ENCODE measurements at places on chromosomes 4 and X.

- DNase-seq, result no peak
Observed at GRCh38 chr4:170651786-170652185, 562.0 kb upstream of the AADAT start.

- DNase-seq, result no peak
Observed at GRCh38 chr4:180695851-180696250, 1547.4 kb upstream of the TENM3 start.

DNA sequence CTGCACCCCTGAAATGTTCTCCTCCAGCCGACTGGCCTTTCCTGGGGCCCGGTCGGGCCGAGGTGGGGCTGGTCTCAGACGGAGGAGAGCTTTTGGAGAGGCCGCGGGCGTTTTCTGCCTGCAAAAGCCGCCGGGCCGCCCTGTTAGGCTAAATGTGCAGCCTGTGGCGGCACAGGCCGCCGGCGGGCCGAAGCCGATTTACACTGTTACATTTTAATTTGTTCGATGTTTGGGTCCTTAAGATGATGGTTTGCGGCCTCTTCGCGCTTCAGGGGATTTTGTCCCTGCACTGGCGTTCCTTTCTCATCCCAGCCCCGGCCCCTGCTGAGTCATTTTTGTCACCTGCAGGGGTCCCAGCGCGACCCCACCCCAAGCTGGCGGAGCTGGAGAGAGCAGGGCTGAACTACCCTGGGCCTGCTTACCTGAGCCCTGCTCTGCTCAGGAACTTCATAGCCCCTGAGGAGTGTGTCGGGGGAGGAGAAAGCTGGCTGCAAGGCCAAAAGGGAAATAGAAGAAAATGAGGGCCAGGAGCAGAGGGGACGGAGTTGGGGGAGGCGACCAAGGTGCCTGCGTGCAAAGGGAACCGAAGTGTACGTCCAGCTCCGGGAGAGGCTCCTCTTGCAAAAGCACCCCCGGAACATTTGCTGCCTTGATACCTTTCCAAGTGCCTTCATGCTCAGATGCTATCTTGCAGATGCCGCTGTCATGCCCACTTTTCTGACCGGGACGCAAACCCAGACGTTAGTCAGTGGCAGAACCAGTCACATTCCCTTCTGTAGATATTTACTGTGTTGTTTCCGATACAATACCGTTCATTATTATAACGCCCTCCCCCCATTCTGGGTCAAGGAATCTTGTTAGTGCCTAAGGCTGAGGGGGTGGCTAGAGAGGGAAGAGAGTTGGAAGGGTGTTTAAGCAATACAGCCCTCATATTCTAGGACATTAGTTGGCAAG, 977 bp upstream of the RBBP7 start:
- DNase-seq, result no peak

- DNase-seq, result no peak
Observed at GRCh38 chr4:99099311-99099710, 10.7 kb upstream of the ADH5 start.

GRCh38 chr4:78552389-78553042, 946 bp downstream of the ANXA3 start:
- no peak for DNase-seq

GRCh38 chrX:68757331-68757730, 71.5 kb upstream of the EFNB1 start:
- no peak for DNase-seq
